ENCODE measurements at places on chromosomes 1 and 21.

DNA sequence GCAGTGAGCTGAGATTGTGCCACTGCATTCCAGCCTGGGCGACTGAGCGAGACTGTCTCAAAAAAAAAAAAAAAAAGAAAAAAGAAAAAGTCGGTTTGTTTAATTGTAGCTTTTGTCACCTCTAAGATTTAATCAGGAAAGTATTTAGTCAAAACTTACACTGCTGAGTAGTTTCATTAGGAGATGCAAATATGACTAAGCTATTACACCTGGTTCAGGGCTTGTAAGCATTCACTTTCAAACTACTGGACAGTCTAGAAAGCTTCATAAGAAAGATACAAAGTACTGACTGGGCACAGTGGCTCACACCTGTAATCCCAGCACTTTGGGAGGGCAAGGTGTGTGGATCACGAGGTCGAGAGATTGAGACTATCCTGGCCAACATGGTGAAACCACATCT, 75.9 kb upstream of the CACYBP start:
- DNase-seq: no peak

- DNase-seq: no peak
These were observed 553.2 kb downstream of the KIF26B start for GRCh38 chr1:245707941-245708340.

GRCh38 chr21:25660233-25660632, 21.2 kb downstream of the JAM2 start:
- DNase-seq: no peak

DNA sequence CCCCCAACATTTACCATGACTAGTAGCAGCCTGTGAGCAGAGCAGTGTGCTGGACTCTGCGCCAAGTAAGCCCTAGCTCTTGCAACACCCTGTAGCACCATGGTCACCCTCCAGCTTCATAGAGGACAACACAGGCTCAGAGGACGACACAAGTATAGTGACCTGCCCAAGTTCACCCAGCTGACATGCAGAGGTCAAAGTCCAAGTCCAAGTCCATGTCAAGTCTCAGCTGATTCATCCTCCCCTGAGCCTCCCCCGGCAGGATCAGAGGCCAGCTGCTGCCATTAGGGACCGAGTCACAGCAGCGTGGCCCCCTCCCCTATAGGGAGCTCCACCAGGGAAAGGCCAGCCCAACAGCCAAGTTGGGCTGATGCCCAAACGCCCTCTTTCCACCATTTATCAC, 15.9 kb downstream of the SDC3 start:
- no peak for DNase-seq

DNA sequence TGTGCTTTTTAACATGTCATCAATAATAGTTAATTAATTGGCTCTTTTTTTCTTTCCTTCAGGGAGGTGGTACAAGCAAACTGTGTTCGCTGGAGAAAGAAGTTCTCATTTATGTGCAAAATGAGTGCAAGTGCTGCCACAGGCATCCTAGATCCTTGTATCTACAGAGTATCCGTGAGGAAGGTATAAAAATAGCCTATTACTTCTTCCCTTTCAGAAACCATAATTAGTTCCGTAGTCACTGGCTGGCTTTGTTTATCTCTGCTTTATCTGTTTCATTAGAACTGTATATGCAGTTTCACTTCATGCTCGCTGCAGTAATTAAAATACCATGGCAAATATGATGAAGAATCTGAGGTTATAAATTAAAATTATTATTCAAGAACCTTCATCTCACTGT, 40.6 kb downstream of the EEIG2 start:
- DNase-seq: no peak

- no peak for DNase-seq
These were observed 67.5 kb upstream of the ACTRT2 start for GRCh38 chr1:2953688-2954285.

- no peak for DNase-seq
These were observed 770.1 kb upstream of the CXADR start for GRCh38 chr21:16742741-16743140.

- DNase-seq: no peak
These were observed 44.6 kb downstream of the WASF2 start for GRCh38 chr1:27445177-27445936.

DNA sequence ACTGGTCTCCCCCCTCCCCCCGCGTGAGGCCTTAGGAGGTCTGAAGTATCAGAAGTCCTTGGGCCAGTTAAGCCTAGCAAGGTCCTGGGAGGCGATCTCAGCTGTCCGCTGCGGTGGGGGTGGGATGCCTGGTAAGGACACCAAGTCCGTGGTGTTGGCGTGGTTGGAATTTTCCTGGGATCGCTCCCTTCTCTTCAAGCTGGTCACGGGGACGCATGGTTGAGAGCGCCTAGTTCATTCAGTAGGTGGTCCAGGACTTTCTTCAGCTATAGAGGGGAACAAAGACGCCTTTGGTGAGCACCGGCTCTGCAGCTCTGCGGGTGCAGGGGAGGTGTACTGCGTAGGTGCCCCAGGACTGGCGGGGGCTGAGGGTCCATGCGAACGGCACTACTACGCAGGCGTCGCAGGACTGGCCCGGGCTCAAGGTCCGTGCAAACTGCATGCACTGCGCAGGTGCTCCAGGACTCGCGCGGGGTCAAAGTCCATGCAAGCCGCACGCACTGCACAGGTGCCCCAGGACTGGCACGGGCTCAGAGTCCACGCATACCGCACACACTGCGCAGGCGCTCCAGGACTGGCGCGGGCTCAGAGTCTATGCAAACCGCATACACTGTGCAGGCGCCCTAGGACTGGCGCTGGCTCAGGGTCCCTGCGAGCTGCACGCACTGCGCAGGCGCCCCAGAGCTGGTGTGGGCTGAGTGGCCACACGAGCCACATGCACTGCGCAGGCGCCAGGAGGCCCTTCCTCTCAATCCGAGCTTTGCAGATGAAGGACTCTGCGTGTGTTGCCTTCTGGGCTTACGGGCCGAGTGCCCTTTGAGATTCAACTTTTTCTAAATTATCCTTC, 36.6 kb upstream of the HMGN1 start:
- no peak for DNase-seq

DNA sequence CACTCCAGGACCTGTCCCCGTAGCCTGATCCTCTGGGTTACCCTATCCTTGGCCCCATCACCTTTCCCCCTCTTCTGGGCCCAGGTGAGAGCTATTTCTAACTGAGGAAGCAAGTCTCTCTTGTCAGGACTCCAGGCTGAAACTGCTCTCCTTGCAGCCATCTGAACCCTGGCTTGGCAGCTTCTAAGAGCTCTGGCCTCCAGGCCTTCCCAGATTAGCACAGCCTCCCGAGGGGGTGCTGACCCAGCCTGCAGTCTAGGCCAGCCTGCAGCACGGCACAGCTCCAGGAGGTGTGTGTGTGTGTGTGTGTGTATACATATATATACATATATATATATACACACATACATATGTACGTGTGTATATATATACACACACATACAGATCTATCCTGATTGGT, 17.4 kb downstream of the CACNA1S start:
- DNase-seq: no peak

GRCh38 chr1:94743862-94744261, 76.3 kb upstream of the SLC44A3 start:
- no peak for DNase-seq

DNA sequence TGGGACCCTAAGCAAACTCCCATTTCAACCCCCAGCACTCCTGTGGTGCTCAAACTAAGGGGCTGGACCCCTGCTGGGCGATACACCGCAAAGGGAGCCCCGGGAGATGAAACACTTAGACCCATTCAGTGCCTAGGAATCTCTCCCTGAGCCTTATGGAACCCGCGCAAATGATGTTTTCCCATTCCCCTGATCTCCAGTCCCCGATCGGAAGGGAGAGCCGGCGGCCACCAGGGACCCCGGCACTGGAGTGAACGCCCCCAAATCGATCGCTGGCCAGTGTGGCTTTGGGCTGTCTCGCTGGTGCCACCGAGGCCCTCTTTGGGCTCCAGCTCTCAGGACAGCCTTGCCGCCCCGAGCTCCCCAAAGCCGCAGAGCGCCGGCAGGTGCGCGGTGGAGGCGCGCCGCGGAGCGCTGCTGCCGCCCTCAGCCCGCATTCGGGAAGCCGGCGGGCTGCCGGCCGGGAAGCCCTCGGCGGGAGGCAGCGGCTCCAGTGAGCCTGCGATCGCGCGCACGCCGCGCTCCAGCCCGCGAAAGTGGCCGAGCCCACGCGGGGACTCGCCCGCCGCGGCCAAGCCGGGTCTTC, 1.1 kb downstream of the PLXNA2 start:
- DNase-seq: peak; percentile 37

DNA sequence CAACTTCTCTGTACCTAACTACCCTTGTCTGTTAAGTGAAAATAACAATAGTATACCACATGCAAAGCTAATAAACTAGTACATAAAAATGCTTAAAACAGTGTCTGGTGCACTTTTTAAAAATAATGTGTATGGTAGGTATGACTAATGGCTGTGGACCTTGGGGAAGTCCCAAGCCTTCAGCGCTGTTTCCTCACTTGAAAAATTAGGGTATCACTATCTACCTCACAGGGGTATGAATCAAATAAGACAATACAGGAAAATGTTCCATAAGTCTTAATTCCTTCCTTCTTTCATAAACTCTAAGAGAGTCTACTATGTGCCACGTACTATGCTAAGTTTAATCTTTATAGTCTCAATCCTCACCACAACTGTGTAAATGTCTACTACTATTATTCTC, 32.0 kb downstream of the EGLN1 start:
- no peak for DNase-seq

Measured in KBM-7 (cell line).